ENCODE measurements at places on chromosomes 5 and 9.

DNA sequence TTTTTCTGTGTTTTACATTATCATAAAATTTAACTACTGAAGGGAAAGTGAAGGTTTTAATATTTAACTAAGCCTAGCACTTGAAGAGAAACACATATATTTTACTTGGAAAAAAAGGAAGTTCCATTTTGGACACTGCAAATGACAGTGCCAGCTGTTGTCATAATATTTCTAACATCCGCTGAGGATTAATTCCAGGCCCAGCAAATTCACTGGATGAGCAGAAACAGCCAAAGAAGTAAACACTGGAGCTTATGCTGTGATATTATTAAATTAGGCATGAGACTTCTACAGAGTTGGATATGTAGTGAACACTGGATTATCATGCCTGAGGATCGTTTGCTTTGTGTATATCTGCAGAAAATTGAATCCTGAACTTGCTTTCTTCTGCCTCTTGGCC, 67.6 kb downstream of the GHR start:
- no peak for DNase-seq

- no peak for DNase-seq
Observed at GRCh38 chr5:96235008-96235910, 197.8 kb downstream of the PCSK1 start.

DNA sequence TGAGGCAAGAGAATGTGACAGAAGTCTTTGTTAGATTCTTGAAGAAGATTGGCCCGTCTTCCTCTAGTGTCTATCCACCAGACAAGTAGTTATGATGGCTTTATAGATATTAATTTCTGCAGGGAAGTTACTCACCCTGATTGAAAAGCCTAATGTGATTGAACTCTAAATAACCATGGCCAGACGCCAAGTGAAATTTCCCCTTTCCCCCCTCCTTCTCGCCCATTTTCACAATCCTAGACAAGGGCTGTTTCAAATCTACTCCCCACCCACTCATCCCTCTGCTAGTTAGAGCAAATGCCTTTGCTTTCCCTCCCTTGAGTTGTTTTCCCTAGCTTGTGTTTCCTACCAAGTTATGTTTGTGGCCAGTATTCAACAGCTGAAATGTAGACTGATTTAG, 182.5 kb downstream of the TMEM167A start:
- DNase-seq = no peak

DNA sequence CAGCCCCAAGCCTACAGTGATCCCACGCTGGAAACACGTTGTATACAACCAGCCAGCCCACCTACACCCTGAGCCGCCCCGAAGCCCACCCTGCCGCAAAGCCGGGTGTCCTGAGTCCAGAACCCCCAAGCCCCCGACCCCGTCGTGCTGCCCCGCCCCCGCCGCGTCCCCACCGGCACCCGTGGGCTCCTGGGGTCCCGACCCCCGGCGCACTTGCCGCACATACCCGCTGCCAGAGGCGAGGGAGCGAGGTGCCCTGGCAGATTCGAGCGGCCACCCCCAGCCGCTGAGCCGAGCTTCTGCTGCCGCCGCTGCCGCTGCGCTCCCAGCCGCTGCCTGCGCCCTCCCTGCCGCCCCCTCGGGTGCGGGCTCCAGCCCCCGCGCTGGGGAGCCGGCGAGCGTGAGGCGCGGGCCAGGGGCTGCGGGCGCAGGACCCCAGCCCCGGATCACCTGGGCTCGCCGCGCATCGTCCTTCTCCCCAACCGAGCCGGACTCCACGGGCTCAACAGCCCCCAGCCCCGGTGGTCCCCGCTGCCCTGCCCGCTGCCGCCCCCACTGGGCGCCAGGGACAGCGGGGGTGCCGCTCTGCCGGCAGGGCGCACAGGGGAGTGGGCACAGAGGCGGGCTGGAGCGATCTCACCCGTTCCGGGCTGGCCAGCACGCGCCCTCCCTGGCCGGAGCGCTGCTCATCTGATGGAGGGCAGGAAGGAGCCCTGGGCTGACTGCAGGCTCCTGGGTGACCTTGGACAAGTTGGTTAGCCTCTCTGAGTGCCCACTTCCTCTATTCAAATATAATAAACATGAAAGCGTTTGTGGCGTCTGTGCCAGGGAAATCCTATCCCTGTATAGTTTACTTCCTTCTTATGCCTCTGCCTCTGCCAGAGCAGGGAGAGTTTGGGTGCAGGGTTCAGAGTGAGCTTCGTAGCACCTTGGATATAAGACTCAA, at the start of gene HTR4:
Gene HTR4 (minus strand): TSS at position 692 of the 946 bp plus-strand sequence. CDS start 17,513 bp downstream, outside the sequence.
- no peak for DNase-seq

DNA sequence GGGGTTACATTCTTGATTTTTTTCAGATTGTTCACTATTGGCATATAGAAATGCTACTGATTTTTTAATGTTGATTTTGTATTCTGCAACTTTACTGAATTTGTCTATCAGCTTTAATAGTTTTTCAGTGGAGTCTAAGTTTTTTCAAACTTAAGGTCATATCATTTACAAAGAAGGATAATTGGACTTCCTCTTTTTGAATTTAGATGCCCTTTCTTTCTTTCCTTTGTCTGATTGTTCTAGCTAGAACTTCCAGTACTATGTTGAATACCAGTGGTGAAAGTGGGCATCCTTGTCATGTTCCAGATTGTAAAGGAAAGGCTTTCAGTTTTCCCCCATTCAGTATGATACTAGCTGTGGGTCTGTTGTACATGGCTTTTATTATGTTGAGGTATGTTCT, 49.3 kb downstream of the SREK1 start:
- DNase-seq = no peak
